T-helper 1 cell (primary cell): ENCODE measurements at places on chromosomes 4 and X.

DNA sequence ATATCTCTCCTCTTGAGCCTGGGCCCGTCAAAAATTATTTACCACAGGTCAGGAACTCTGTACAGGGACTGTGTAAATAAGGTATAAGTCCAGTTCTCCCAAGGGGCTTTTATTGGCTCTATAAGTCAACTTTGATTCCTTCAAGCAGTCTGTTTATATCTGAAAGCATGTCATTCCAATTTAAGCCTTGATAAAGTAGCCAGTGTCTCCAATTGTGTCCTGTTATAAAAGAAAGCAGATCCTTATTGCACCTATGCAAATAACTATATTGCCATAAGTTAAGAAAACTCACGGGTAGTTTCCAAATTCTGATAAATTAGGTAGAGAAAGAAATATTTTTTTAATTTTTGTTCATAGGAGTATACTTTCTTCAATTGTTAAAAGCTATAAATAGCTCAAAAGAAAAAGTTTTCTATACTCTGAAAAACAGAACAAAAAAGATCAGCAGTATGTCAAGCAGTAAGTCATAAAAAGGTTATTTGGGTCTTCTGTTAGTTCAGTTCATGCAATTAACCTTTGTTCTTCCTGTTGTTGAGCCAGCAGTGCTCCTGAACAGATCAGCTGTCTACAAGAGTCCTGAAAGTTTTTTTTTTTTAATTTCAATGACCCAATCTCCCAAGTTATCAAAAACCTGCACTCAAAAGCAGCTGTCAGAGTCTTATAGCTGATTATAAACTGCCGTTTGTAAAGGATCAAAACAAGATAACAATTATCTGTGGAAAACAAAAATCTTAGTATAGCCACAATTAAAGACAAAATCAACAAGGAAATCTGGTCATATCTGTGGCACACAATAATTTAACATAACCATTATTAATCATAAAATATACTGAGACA lies 178.4 kb upstream of the GALNT7 start:
- no peak for DNase-seq

DNA sequence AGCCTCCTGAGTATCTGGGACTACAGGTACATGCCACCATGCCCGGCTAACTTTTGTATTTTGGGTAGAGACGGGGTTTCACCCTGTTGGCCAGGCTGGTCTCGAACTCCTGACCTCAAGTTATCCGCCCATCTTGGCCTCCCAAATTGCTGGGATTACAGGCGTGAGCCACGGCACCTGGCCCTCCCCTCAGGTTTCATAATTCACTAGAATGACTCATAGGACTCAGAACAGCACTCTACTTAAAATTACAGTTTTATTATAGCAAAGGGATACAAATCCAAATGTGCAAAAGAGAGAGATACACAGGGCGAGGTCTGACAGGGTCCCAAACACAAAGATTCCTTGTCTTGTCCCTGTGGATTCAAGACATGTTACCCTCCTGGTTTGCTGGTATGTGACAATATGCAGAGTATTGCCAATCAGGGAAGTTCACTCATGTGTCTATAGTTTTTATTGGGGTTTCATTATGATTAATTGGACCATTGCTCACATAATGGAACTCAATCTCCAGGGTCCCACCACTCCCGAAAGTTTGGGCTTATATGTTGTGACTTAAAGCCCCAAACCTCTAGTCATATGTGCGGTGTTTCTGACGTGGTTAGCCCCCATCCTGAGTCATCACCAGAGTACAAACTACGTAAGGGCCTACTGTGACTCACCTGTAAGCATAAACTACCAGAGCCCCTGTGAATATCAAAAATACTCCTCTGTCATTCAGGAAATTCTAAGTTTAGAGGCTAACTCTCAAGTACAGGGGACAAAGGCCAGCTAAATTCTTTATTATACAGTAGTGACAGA lies 5.2 kb downstream of the YIPF6 start:
- DNase-seq: no peak

DNA sequence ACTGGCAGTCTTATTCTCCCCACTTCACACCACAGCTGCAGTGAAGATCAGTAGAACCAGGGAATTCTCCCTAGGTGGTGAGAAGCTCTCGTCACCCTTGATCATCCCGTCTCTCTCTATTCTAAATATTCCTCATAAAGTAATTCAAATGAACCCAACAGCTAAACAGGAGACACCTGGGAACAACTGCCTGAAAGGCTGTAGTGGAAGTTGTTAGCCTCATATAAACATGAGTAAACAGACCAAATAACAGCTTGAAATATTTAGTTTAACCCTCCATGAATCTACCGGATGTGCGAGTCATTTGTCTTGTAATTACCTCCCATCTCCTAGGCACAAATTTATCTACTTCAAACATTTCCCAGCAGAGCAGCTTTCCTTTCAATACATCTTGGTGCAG lies 30.4 kb upstream of the APELA start:
- no peak for DNase-seq

GRCh38 chr4:110108960-110109359 lies 89.5 kb downstream of the ELOVL6 start:
- no peak for DNase-seq

DNA sequence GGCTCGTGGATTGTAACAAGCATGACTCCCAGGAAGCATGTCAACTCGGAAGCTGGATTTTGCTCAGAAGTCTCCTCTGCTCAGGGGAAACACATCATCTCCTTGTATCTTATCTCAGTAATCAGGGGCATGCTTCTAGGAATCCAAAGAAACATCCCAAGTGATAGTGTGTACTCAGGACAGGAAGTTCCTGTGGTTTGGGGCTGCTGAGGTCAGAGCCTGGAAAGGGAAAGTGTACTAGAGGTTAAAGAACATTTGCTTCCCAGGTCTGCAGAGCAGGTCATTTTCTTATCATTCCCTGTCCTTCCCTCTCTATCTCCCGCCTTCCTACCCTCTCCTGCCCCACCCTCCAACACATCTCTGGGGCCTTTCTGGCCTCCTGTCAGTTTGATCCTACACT lies 38.8 kb downstream of the SLC34A2 start:
- DNase-seq: no peak
